Islet precursor cell (in vitro differentiated cells): ENCODE measurements at places on chromosomes 12 and 14.
A peak's percentile ranks its signal among the peaks of the same experiment; 100 is the strongest.

DNA sequence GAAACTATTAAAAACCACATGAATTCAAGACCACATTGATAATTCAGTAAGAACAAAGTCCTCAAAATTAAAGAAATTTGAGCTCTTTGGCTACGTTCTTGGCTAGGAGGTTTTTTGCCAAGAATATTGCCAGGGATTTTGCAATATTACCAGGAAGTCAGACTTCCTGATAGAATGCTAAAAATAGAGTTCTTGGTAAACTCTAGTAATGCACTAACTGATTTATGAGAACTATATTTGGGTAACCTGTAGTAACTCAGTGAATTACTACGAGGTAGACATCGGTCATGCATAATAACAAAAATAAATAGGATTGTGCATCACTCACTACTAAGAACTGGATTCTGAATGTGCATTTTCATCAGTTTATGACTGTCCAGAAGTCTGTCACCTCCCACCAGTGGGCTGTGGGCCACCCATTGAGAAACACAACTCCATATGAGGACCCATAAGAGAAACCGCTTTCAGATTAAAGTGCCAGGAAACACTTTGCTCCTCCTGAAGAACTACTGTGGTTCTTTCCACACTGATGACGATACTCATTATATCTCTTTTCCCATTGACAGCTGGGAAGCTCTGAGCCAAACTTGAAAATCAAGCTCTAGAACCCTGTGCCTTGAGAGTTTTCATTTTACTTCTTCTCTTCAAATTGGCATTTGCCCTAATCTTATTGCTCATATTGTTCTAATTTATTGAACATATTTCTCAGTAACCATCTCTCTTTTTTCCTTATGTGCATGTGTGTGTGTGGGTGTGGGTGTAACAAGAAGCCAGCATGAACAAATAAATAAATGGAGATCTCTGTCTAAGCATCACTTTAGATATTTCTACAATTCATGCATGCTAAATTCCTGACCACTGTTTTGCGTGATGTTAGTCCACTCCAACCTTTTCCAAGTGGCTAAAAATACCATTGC lies 116.6 kb downstream of the BCL11B start:
- peak; percentile 9 for DNase-seq

GRCh38 chr14:96100161-96101064 lies 61.3 kb downstream of the C14orf132 start:
- peak; percentile 91 for DNase-seq

DNA sequence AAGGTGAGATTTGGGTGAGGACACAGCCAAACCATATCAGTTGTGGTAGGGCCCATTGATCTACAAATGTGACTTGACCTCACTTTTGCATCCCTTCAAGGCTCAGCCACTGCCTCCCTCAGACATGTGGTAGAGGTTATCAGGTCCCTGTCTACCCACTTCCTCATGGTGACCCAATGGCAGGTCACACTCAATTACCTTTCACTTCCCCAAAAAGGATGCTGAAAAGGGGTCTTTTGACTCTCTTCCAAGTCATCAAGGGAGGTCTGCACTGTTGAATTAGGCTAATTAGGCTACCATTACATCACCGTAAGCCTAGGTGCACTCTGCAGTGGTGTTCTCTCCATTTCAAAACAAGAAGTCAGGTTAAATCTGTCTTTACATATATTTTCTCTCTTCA lies 22.6 kb upstream of the DRAM1 start:
- DNase-seq = no peak

DNA sequence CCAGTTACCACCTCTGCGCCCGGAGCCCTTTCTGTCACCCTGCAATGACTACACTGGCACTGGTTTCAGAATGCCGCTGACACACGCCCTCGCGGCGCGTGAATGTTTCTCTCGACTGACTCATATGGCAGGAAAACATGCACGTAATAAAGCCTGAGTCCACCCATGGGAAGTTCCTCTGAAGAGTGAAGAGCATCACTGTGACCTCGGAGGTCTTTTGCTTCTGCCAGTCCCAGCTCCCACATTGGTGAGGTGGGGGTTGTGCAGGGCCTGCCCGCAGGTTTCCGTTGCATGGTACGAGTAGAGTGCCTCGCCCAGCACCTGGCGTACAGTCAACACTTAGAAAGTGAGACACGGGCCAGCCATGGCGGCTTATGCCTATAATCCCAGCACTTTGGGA lies 11.1 kb upstream of the SLC6A12 start:
- peak; percentile 52 for DNase-seq

DNA sequence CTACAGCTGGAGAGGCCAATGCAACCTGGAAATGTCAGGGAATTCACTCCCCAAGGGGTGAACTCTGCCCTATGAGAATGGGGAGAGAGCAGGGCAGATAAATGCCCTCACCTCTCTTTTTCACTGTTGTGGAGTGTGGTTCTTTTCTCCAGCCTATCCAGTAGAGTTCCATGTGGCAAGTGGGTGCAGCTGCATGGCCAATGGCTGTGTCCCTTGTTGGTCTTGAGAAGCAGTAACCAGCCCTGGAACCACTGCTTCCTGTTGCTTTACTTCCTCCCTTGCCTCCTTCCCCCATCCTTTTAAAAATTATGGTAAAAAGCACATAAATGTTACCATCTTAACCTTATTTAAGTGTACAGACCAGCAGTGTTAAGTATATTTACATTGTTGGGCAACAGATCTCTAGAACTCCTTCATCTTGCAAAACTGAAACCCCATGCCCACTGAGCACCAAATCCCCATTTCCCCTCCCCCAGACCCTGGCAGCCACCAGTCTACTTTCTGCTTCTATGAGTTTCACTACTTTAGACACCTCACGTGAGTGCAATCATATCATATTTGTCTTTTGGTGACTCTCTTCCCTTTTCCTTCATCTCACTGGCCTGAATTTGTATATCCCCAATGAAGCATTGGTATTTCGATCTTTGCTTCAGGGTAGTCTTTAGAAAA lies 77.0 kb upstream of the GRIP1 start:
- no peak for DNase-seq
